Ammon's horn (tissue), 1 donor: ENCODE measurements at places on chromosomes 16 and 17.

- peak; percentile 48 for DNase-seq
These were observed 805 bp upstream of the C16orf95 start for GRCh38 chr16:87317750-87318644.

- DNase-seq: peak; percentile 30
These were observed 863 bp downstream of the ADCY9 start for GRCh38 chr16:4115209-4115948.

DNA sequence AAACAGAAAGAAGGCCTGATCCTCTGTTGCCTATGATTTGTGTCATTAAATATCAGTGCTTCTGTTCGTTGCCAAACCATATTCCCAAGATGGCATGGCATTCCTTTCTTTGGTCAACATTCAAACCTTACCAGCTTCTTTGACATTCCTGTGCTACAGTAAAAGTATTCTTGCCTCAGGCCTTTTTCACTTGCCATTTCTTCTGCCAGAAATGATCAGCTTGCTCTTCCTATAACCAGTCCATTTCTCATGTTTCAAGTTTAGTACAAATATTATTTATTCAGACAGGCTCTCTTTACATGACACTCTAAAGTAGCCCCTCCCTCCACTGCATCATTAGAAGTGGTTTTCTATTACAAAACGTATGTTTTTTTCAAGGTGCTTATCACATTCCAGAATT lies 278.3 kb downstream of the KCNJ2 start:
- no peak for DNase-seq

- no peak for DNase-seq
These were observed 223.9 kb upstream of the HS3ST3A1 start for GRCh38 chr17:13825526-13826040.

- no peak for DNase-seq
These were observed 17.3 kb upstream of the SPN start for GRCh38 chr16:29645694-29646187.
